ENCODE measurements at places on chromosomes 16 and 17.
A peak's percentile ranks its signal among the peaks of the same experiment; 100 is the strongest.

GRCh38 chr17:47009759-47010594, 30.9 kb upstream of the RPRML start:
- DNase-seq, result no peak
- H3K4me1 ChIP-seq, result no peaks in the 10 kb centered on the region
- peaks cover 12% of the 10 kb centered on the region for H3K36me3 ChIP-seq
- H3K27ac ChIP-seq, result no peak overlapping the region

GRCh38 chr16:11632455-11632939, 35.8 kb upstream of the SNN start:
- H3K36me3 ChIP-seq, result no peaks in the 10 kb centered on the region
- H3K4me3 ChIP-seq, result no peak overlapping the region
- no peaks in the 10 kb centered on the region for H3K27me3 ChIP-seq
- H3K27ac ChIP-seq, result peak overlapping the region; percentile 71

- no peaks in the 10 kb centered on the region for H3K4me1 ChIP-seq
- no peaks in the 10 kb centered on the region for H3K27me3 ChIP-seq
- H3K27ac ChIP-seq, result no peak overlapping the region
- no peak overlapping the region for H3K4me3 ChIP-seq
- no peak for DNase-seq
Observed at GRCh38 chr17:76011951-76012350, 11.3 kb downstream of the CDK3 start.

- no peaks in the 10 kb centered on the region for H3K27me3 ChIP-seq
- no peaks in the 10 kb centered on the region for H3K36me3 ChIP-seq
- H3K4me3 ChIP-seq, result no peak overlapping the region
- no peaks in the 10 kb centered on the region for H3K4me1 ChIP-seq
Observed at GRCh38 chr17:30720013-30720471, 104.5 kb downstream of the CRLF3 start.

DNA sequence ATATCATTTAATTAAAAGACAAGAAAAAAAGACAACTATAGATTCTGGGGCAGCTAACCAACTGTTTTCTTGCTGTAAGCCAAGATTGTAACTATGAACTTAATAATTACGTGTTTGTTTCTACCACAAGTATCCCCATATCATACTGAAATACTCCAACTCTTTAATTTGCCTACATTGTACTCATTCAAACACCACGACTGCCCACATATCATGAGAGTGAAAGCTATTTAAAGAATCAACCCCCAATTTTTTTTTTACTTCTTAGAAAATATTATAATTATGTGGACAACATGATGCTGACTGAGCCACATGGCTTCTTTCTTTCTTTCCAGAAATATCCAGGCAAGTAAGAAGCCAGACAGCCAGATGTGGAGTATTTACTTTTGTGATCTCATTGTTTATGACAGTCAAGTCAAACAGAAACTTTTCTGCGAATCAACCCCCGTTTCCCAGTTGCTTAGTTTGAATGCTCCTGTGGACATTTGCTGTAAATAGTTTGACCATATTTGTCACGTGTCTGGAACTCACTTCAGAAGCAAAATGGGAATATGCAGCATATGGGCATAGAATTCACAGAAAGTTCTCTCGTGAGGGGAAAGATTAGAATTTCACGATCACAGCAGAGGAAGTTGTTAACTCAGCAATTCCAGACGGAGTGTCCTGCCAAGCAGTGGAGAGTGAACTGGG, 126.8 kb upstream of the PSMD7 start:
- no peak overlapping the region for H3K27ac ChIP-seq
- DNase-seq, result no peak
- H3K4me1 ChIP-seq, result no peaks in the 10 kb centered on the region
- H3K4me3 ChIP-seq, result peak overlapping the region; percentile 23
- no peaks in the 10 kb centered on the region for H3K27me3 ChIP-seq

- no peaks in the 10 kb centered on the region for H3K4me1 ChIP-seq
- no peak overlapping the region for H3K27ac ChIP-seq
- no peaks in the 10 kb centered on the region for H3K36me3 ChIP-seq
- H3K4me3 ChIP-seq, result no peak overlapping the region
- no peaks in the 10 kb centered on the region for H3K27me3 ChIP-seq
- no peak for DNase-seq
Observed at GRCh38 chr17:9473711-9474110, 101.9 kb downstream of the STX8 start.

- no peaks in the 10 kb centered on the region for H3K27me3 ChIP-seq
- DNase-seq, result no peak
- H3K4me1 ChIP-seq, result no peaks in the 10 kb centered on the region
- no peak overlapping the region for H3K4me3 ChIP-seq
- H3K27ac ChIP-seq, result no peak overlapping the region
- H3K36me3 ChIP-seq, result no peaks in the 10 kb centered on the region
Observed at GRCh38 chr16:31676731-31677130, 149.0 kb downstream of the AHSP start.

- peaks cover 17% of the 10 kb centered on the region for H3K4me1 ChIP-seq
- peak overlapping the region; percentile 42 for H3K4me3 ChIP-seq
- no peaks in the 10 kb centered on the region for H3K27me3 ChIP-seq
- no peak for DNase-seq
- peaks cover 12% of the 10 kb centered on the region for H3K36me3 ChIP-seq
Observed at GRCh38 chr17:27631411-27631760, 398 bp downstream of the LGALS9 start.
